ENCODE measurements at places on chromosomes 12 and 14. TPM values are rescaled to one million over a fixed set of nuclear protein-coding genes. Genes with fewer than 3 reads are reported as not detected.

KRT85 gene
- polyA plus RNA-seq = not detected

BCL7A gene
- polyA plus RNA-seq = 14.4 TPM

DNA sequence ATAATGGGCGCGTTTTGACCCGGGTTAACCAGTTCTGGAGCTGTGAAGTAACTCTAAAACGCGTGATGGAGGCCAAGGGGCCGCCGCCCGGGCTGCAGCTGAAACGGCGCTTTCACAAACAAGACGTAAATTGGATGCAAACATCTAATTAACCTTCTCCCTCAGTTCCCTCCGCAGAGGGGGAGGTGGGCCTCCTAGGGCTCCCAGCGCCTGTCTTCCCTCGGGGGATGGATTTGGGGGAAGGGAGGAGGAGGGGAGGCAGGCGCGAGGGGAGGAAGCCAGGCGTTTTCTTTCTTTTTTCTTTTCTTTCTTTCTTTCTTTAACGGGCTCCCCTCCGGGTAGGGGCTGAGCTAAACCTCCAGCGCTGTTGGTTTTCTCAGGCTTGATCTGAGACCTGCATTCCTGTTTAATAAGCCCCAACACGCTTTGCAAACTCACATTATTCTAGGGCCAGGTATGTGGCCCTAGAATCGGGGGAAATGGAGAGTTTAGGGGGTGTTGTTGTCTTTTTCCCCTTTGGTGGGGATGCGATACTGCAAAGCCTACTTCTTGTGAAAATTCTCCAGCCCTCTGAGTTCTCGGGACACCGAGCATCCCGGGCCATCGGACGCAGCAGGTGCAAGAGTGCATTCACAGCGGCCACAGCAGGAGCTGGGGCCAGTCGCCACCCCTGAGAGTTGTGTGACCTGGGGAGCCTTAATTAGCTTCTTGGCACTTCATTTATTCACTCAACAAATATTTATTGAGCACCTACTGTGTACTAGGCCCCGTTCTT lies 43.6 kb upstream of the LHX5 start:
- no peak for DNase-seq

DNA sequence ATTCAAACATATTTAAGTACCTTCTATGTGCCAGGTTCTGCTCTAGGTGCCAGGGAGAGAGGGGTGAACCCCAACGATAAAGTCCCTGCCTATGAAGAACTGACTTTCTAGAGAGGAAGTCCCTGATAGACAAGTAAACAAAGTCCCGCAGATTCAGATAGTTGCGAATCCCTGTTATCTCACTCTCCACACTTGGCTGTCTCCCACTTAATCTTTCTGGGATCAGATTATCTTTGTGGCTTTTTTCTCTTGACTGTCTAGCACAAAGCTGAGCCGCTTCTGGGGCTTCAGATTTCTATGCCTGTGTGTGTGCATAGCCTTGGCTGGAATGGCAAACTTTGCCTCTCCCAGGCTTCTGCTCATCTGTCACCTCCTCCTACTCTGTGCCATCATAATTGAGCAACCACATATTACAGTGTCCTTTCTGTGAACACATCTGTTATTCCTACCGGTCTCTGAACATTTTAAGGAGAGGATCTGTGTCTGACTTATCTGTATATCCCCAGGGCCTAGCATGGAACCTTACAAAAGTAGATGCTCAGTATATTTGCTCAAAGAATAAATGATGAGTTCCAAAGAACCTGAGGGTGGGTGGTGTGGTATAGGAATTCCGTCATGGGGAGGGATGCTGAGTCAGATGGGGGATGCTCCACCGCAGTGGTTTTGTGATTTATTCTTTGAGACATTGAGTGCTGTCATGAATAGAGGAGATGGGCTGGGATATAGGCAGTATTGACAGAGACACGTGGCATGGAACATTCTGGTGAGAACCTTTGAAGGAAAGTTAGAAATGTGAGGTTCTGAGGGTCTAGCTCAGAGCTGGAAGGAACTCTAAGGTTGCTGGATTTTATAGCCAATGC lies 28.5 kb downstream of the RGS6 start:
- DNase-seq = no peak

DNA sequence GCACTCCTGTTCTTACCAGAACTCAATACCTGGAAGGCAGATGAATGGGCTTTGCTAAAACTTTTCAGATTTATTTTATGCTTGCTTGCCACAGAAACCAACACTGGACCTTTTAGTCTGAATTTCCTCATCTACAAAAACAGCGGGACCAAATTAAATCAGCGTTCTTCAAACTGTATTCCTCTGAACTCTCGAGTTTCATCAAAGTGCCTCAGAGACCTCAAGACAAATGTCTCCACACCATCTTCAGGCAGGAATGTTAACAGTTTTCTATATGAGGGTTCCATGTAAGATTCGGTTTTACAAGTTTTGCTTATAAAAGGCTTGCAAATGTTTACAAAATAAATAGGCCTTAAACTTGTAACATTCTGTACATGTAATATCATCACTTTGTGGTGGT lies 74.6 kb downstream of the MED13L start:
- DNase-seq = no peak

All from heart left ventricle (tissue), 16 donors.